Astrocyte of the spinal cord (primary cell): ENCODE measurements at places on chromosomes 12 and 14.

- DNase-seq = peak; percentile 66
Measured at GRCh38 chr14:96275177-96276112, 19.4 kb downstream of the BDKRB1 start.

DNA sequence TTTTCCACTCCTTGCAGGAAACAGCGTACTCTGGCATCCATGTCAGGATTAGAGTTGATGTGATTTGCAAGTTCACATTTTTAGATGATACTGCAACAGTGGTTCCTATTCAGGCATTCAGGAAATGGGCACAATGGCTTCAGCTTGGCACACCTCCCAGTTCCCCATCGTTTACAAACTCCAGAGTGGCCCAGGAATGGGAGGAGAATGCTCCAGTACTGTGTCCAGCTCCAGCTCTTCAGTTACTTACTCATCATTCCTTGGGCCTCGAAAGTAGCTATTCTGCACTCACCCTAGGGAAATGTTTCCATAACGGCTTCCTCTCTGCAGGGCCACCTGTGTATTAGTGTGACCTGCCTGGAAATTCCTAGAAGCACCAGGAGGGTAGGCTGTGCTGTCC lies 239.7 kb upstream of the RGS6 start:
- peak; percentile 70 for DNase-seq

DNA sequence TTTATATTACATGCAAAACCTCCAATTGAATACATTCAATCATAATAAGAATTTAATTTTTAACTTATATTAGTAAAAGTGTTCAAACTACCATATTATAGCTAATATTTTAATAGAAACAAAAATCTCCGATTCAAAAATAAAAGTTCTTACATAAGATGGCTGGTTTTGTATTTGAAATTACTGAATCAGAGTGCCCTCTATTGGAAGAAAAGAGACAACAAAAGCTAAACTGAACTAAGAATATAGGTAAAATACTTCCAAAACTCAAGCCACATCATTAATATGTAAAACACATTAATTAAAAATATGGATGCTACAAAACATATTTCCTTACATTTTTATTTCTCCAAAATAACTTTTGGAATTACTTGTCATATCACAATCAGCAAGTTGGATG lies 120.3 kb downstream of the GARIN6 start:
- peak; percentile 36 for DNase-seq

DNA sequence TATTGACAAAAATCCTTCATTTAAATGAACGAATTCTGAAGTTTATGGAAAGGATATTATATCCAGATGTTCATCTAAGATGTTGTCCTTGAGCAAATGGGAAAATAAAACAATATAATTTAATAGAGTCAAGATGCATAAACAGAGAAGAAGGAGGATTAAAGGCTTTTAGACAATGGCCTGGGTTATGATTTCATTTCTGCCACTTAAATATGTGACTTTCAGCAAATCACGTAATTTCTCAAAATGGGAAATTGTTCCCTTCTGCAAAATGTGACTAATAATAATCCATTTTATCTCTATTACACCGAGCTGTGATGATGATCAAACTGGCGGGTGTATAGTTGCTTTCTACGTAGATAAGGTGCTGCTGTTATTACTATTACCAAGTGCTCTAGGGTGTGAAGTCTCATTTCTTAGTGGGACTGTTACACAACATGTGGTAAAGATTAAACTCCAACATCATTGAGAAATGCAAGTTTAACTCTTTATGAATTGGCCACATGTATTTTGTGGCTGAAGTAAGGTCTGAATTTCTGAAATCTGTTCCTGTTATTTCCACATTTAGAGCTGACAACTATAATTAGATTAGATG lies 157.0 kb downstream of the MYRFL start:
- DNase-seq = no peak

- DNase-seq = peak; percentile 88
Measured at GRCh38 chr12:80268924-80269749, 169.8 kb downstream of the OTOGL start.
